Glomerular endothelial cell (primary cell): ENCODE measurements at places on chromosomes 12 and 14. TPM values are rescaled to one million over a fixed set of nuclear protein-coding genes. Genes with fewer than 3 reads are reported as not detected.

KITLG gene
- 64.9 and 86.0 TPM in 2 replicates for total RNA-seq

LRIG3 gene
- total RNA-seq = 19.9 and 34.7 TPM in 2 replicates

ADCY6 gene
- total RNA-seq = 37.6 and 48.5 TPM in 2 replicates

BICDL1 gene
- total RNA-seq = 0.70 TPM in 1 of 2 replicates, not detected in the other

SLC24A4 gene
- total RNA-seq = 0.15 and 0.18 TPM in 2 replicates

GARIN6 gene
- total RNA-seq = not detected in 2 replicates

CNIH1 gene
- total RNA-seq = 165 and 168 TPM in 2 replicates
